ENCODE measurements at places on chromosomes 4 and X.

GRCh38 chrX:68696267-68696990 is 49.0 kb downstream of the STARD8 start:
- DNase-seq = peak; percentile 40

- DNase-seq = no peak
Measured at GRCh38 chrX:31656013-31656412, 584.2 kb upstream of the FTHL17 start.

GRCh38 chr4:111838406-111838930 is 306.8 kb upstream of the FAM241A start:
- no peak for DNase-seq

DNA sequence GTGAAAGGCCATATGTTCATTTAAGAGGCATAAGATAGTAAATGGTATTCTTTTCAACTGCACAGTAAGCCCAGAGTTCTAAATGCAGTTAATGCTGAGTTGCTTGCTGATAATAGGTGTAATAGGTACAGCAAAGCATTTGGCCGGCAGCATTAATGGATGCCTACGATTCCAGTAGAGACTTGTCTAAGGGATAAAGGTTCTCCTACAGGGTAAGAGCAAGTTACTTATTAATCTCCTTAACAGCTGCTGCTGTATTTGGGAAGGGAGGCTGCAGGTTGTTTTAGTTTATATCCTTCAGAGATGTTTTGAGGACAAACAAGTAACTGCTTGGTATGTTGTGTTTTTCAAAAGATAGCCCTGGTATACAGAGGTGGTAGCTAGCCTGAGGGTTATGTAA is 16.8 kb downstream of the TSPAN7 start:
- no peak for DNase-seq

DNA sequence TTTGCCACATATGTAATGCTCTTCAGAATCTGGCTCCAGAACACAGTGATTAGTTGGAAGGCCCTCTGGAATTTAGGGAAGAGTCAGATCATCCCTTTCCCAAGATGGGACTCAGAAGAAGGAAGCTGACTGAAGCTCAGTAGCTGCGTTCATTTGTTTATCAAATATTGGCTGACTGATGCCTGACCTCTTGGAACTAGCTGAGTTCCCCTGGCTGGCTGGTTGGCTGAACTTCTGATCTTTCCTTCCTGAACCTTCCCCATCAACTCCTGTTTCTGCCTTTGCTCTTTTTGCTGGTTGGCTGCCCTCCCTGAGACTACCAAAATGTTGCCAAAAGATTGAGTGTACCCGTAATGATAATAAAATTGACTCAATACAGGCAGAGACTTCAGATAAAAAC is 866.5 kb upstream of the INTU start:
- no peak for DNase-seq

GRCh38 chr4:128483816-128484215 is 196.2 kb upstream of the PGRMC2 start:
- DNase-seq = no peak

- no peak for DNase-seq
Measured at GRCh38 chr4:72567036-72567435, 2.0 kb downstream of the ADAMTS3 start.

DNA sequence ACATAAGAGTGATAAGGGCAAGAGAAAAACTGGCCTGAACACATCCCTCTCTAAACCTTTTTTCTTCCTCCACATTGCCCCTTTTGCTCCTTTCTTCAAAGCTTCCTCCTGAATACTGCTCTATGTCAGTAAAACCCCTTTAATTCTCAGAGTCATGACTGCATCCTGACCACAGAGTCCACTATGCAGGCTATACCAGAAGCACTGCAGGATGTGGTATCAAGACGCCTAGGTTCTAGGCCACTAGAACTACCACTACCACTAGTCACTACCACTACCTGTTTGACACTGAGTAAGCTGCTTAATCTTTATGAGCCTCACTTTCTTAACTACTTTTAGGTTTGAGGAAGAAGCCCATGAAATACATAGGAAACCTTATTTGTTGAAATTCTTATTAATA is 38.7 kb downstream of the ARHGEF9 start:
- no peak for DNase-seq

GRCh38 chr4:99436976-99437722 is 2.0 kb upstream of the ADH7 start:
- DNase-seq = no peak

GRCh38 chrX:66634272-66634671 is 4.6 kb downstream of the EDA2R start:
- no peak for DNase-seq
